ENCODE measurements at places on chromosomes 3 and 15. TPM values are rescaled to one million over a fixed set of nuclear protein-coding genes. Genes with fewer than 3 reads are reported as not detected.
A peak's percentile ranks its signal among the peaks of the same experiment; 100 is the strongest.

GRCh38 chr15:70023064-70023768, 74.5 kb downstream of the TLE3 start:
- peak; percentile 32 for DNase-seq

GRCh38 chr3:42045708-42046243, 45.4 kb upstream of the TRAK1 start:
- DNase-seq, result no peak

Gene NAA80
- total RNA-seq, result 30.7 TPM

Gene CELF6
- 2.9 TPM for total RNA-seq

GRCh38 chr3:41000471-41000870, 198.8 kb upstream of the CTNNB1 start:
- no peak for DNase-seq

- no peak for DNase-seq
These were observed 14.3 kb upstream of the SPRED1 start for GRCh38 chr15:38238311-38238710.

- DNase-seq, result no peak
These were observed 249.6 kb downstream of the TLE3 start for GRCh38 chr15:69848096-69848495.

DNA sequence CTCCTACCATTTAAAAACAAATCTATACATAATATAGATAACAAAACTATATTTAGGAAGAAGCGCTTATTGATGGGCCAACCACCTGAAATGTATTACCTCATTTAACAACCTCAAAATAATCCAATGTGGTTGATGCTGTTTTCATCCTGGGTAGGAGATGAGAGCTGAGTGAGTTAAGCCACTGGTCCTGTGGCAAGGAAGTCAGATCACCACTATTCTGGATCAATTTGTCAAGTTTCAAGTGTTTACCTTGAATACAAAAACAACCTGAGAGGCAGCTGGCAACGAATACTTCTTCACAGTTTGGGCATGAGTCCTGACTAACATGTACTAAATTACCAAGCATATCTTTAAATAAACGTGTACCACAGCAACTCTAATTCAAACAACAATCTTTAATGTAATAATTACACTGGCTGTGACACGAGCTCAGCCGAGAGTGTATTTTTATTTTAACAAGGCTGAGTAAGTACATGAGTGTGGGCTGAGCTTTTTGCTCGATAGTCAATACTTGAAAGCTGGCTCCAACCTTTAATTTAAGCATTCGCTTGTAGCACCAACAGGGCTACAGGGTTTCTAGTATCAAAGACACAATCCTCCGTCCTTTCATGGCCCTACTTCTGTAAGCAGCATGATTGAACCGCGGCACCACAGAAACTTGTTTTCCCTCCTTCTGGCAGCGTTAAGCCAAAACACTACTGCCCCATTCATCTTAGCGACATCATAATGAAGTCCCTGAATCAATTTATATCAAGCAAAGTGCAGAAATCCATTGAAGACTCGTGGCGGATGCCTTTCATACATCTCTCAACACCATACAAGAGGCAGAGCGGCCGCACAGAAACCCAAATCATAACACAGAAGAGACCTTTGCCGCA, 93.8 kb upstream of the ICE2 start:
- no peak for DNase-seq

DNA sequence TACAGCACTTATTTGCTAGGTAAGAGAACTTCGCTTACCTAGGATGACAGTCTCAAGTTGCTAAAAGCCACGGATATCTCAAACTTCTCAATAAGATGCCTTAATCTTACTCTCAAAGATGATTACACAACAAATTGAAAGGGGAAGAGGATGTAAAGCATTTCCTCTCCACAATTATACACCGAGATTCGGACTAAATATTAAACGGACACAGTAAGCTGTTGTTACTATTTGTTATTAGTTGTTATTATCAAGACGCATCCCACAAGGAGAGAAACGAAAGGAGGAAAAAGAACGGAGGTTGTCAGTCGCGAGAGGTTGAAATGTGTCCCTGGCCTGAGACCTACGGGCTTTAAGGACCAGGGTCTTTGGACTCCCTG, 660 bp downstream of the ZNF106 start:
- peak; percentile 22 for DNase-seq

Gene SLC25A38
- 50.2 TPM for total RNA-seq

DNA sequence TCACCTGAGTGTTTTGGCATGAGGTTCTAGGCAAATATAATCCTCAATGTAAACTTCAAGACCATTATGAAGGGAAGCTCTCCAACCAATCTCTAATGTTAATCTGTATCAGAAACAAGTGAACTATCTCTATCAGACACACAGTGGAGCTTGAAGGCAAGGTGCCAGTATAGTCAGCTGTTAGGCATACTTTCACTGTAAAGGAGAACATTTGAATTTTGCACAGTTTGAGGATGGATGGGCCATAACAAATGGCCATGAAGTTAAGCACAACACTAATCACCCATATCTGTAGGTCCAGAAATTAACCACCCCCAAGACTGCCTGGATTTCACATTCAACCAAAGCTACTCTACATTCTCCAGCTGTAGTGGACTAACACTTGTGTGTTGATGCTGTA, 69.1 kb upstream of the LMOD3 start:
- DNase-seq, result no peak

- no peak for DNase-seq
These were observed 167.6 kb upstream of the CADPS start for GRCh38 chr3:63042833-63043232.

- DNase-seq, result no peak
These were observed 107.0 kb downstream of the ETFA start for GRCh38 chr15:76204109-76204845.

GRCh38 chr3:69998759-69999139, 784 bp upstream of the SAMMSON start:
- no peak for DNase-seq

Gene PRSS50
- total RNA-seq, result not detected

Gene CKMT1B
- total RNA-seq, result not detected

Gene DISP2
- 0.05 TPM for total RNA-seq

Gene IMPG2
- 0.47 TPM for total RNA-seq

Gene GPR27
- not detected for total RNA-seq

Gene ISL2
- 0.71 TPM for total RNA-seq

DNA sequence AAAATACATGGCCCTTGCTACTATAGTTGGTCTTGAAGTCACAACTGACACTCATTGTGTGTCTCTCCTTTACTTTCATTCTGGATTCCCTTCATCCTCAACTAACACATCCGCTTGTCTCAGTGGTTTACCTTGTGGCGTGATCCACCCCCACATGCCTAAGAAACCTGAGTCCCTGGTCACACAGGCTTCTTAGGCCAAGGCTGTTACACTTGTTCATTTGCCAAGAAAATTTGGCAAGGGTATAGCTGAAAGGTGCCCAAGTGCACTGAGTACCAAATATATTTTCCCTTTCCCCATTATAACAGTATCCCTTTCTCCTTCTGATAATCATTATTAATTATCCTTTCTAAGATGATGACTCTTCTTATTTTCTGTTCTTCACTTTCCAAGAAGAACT, 207.6 kb upstream of the STAC start:
- no peak for DNase-seq

GRCh38 chr15:80489030-80489594, 84.9 kb downstream of the ARNT2 start:
- no peak for DNase-seq

Gene SERPINI2
- not detected for total RNA-seq

Data from naive thymus-derived CD4-positive, alpha-beta T cell (primary cell).